ENCODE measurements at places on chromosomes 16 and 17. TPM values are rescaled to one million over a fixed set of nuclear protein-coding genes. Genes with fewer than 3 reads are reported as not detected.

- no peaks in the 10 kb centered on the region for H3K4me1 ChIP-seq
- H3K27ac ChIP-seq = no peak overlapping the region
- DNase-seq = no peak
- H3K27me3 ChIP-seq = no peaks in the 10 kb centered on the region
- no peak overlapping the region for H3K4me3 ChIP-seq
- no peaks in the 10 kb centered on the region for H3K36me3 ChIP-seq
These were observed 196.0 kb downstream of the IRX3 start for GRCh38 chr16:54090602-54091001.

Gene MYH3
- total RNA-seq = 2.1 TPM

- no peaks in the 10 kb centered on the region for H3K36me3 ChIP-seq
- H3K27ac ChIP-seq = no peak overlapping the region
- H3K4me1 ChIP-seq = no peaks in the 10 kb centered on the region
- no peaks in the 10 kb centered on the region for H3K27me3 ChIP-seq
- no peak overlapping the region for H3K4me3 ChIP-seq
- DNase-seq = no peak
These were observed 60.2 kb upstream of the ARHGAP44 start for GRCh38 chr17:12729086-12729485.

DNA sequence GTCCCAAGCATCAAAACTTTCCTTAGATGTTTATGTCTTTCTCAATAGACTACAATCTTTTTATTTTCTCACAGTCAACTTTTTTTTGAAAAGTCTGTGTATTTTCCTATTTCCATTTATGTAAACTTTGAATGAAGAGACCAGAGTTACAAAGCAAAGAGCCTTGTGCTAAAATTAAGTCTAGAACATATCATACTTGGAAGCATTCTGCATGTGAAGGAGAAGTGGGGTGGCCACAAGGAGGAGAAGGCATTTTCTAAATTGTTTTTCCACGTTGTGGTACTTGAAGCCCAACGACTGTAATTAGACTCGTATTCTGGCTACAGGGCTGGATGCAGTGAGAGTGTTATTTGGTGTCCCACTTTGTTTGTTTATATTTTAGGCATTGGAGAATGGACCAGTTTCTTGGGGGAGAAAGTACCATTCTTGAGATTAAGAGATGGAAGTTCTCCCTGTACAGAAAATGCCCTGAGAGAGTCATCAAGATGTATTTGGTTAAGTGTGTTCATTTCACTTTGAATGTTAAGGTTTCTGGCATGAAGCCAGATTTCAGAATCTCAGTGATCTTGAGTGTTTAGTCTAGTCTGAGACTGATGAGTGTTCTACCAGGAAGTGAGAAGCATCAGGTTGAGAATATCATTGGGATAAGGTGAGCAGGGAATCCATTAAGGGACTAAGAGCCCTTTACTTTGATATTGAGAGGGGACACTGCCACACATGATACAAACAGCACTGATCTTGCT, 71.6 kb downstream of the MAP2K6 start:
- no peak overlapping the region for H3K27ac ChIP-seq
- H3K27me3 ChIP-seq = no peaks in the 10 kb centered on the region
- DNase-seq = no peak
- H3K4me1 ChIP-seq = no peaks in the 10 kb centered on the region
- no peaks in the 10 kb centered on the region for H3K36me3 ChIP-seq
- no peak overlapping the region for H3K4me3 ChIP-seq
